ENCODE measurements at places on chromosomes 3 and 15.

DNA sequence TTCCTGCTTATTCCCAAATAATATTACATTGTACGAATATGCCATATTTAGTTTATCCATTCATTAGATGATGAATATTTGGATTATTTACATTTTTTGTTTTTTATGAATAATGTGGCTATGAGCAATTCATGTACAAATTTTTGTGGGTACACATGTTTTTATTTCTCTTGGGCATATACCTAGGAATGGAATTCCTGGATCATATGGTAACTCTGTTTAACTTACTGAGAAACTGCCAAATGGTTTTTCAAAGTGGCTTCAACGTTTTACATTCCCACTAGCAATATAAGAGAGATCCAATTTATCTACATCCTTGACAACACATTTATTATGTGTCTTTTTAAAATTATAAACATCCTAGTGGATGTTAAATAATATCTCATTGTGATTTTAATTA lies 362.0 kb upstream of the TMCO5A start:
- DNase-seq, result no peak

GRCh38 chr15:38059665-38060064 lies 125.2 kb downstream of the TMCO5A start:
- no peak for DNase-seq

DNA sequence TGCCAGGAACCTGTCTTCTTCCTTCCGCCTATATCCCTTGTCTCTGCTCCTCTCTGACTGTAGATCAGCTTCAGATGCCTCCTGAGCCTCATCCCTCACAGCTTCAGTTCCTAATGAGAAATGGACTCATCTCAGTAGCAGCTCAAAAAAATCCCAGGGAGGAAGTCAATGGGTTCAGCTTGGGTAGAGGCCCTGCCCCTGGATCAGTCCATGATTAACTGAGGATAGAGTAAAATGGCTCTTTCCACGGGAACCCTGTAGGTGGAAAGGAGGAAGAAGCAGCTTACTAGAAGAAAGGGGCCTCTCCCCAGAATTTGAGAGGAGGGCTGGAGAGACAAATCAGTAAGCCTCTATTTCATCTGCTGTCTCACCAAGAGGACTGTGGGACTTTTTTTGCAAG lies 26.9 kb upstream of the HCN4 start:
- DNase-seq, result no peak

- no peak for DNase-seq
These were observed 20.7 kb upstream of the KLF13 start for GRCh38 chr15:31305796-31306425.

- no peak for DNase-seq
These were observed 16.6 kb downstream of the HAPLN3 start for GRCh38 chr15:88878720-88879184.

DNA sequence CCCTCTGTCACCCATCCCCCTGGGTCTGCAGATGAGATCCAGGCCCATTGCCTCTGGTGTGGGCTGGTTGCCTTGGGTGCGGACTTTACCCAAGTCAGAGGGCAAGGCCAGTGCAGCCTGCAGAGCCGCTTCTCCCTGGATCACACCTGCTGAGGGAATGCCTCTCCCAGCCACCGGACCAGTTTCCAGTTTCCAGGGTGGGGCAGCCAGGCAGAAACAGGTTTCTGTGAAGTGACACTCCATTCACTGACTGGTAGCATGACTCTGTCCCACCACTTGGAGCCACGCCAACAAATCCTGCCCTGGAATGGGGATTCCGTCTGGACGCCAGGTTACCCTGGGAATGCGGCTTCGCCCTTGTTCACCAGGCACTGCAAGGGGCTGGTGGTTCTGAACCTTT lies 30.0 kb downstream of the PAQR5 start:
- DNase-seq, result no peak

DNA sequence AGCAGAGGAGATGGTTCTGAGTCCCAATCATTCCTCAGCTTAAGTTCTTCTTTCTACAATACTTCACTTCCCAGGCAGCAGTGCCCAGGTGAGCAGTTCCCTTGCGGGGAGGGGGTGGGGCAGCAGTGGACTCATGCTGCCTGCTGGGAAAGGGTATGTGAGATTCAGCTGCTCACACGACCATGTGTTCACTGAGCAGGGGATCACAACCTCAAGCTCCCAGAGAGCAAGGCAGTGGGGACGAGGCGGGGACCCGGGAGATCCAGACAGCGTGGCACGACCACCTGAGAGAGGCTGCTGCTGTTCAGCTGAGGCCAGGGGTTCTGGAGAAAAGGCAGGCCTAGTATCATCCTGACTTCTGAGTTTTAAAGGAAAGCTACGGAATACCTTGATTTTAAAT lies 166.6 kb downstream of the XXYLT1 start:
- no peak for DNase-seq

- no peak for DNase-seq
These were observed 10.6 kb upstream of the SFMBT1 start for GRCh38 chr3:53056442-53056841.

DNA sequence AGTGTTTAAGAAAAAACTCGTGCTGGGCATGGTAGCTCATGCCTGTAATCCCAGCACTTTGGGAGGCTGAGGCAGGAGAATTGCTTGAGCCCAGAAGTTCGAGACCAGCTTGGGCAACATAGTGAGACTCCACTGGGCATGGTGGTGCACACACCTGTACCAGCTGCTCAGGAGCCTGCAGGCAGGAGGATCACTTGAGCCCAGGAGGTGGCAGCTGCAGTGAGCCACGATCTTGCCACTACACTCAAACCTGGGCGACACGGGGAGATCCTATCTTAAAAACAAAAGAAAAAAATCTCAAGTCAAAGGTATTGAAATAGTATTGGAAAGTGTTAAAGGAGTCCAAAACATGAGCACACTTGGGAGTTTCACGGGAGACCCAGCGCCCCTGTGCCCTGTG lies 14.0 kb downstream of the KLF13 start:
- DNase-seq, result no peak

- no peak for DNase-seq
These were observed 303.5 kb upstream of the TPM1 start for GRCh38 chr15:62739082-62739481.

- DNase-seq, result no peak
These were observed 129.1 kb downstream of the ATP10A start for GRCh38 chr15:25733856-25734679.
